H9 (cell line): ENCODE measurements at places on chromosomes 16 and 17.

GRCh38 chr16:50153596-50154419 lies 702 bp downstream of the TENT4B start:
- no peaks in the 10 kb centered on the region for H3K36me3 ChIP-seq
- H3K27me3 ChIP-seq = no peaks in the 10 kb centered on the region
- peak overlapping the region; percentile 73 for H3K4me3 ChIP-seq

- no peak for DNase-seq
- no peak overlapping the region for H3K27ac ChIP-seq
- H3K4me1 ChIP-seq = no peaks in the 10 kb centered on the region
- peaks cover 30% of the 10 kb centered on the region for H3K36me3 ChIP-seq
- H3K4me3 ChIP-seq = no peak overlapping the region
These were observed 33.3 kb downstream of the OR1D5 start for GRCh38 chr17:3030096-3030495.

GRCh38 chr17:7703584-7704479 lies 1.2 kb upstream of the EFNB3 start:
- peaks cover 5% of the 10 kb centered on the region; the same call in 2 of the 3 replicates for H3K36me3 ChIP-seq
- H3K27me3 ChIP-seq = no peaks in the 10 kb centered on the region; the same call in 1 of the 2 replicates
- no peaks in the 10 kb centered on the region; the same call in 1 of the 2 replicates for H3K4me1 ChIP-seq
- H3K4me3 ChIP-seq = peak overlapping the region; percentile 75
- DNase-seq = peak; percentile 95
- no peak overlapping the region for H3K27ac ChIP-seq

DNA sequence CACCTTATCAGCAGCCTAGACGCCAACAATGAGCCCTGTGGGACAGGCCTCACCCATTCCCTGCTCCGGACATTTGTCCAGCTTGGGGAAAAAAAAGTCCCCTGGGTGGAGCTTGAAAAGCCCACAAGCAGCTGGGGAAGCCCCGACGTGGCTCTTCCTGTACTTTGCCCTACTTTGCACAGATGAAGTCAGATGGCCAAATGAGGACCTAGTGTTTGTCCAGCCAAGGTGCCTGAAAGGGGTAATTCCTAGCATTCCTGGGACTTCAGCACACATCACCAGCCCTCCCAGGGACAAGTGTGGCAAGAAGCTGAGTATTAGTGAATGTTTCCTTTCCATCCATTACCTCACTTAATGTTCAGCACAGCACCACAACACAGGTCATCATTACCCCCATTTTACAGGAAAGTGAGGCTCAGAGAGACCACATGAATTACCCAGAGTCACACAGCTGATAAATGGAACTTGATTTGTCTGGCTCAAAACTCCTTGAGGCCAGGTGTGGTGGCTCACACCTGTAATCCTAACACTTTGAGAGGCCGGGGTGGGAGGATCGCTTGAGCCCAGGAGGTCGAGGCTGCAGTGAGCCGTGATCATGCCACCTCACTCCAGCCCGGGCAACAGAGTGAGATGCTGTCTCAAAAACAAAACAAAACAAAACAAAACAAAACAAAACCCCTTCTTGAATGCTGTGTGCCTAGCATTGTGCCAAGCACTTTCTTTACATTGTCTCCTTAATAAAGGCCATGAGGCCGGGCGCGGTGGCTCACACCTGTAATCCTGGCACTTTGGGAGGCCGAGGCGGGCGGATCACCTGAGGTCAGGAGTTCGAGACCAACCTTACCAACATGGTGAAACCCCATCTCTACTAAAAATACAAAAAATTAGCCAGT lies 19.9 kb upstream of the PLLP start:
- no peak for DNase-seq
- no peaks in the 10 kb centered on the region for H3K4me1 ChIP-seq
- H3K4me3 ChIP-seq = no peak overlapping the region

DNA sequence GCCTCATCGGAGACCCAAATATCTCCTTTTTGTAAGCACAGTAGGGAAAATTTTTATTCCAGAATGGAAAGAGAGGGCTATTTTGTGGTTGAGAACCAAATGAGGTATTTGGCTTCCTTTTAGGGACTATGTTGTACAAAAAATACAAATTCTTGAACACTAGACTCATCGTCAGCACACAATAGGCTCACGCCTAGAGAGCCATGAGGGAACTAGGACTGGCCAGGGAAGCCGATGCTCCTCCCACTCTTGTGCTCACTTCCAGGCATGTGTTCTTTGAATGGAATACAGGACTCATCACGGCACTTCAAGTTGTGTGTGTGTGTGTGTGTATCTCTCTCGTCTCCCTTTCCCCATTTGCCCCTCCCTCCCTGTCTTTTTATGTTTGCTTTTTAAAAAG lies 17.8 kb upstream of the BLMH start:
- H3K4me1 ChIP-seq = no peaks in the 10 kb centered on the region
- H3K36me3 ChIP-seq = no peaks in the 10 kb centered on the region
- DNase-seq = no peak
- H3K4me3 ChIP-seq = no peak overlapping the region

DNA sequence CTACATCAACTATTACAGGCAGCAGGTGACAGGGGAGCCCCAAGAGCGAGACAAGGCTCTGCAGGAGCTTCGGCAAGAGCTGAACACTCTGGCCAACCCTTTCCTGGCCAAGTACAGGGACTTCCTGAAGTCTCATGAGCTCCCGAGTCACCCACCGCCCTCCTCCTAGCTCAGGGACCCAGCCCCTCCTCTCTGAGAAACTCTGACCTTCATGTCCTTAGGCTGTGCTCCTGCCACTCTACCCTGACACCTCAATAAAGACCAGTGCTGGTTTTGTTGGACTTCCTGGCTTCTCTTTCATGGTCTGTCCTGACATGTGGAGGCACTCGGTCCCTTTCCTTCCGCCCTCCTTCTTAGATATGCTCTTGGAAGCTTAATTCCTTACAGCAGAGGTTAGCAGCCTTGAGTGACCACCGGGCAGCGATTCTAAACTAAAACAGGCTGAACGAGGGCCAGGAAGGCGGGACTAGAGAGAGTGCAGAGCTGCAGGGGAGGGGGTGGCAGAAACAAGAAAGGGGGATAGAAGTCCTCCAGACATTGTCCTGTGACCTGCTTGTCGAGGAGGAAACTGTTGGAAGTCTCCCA lies 915 bp downstream of the AHSP start:
- peak; percentile 38 for DNase-seq
- H3K27me3 ChIP-seq = peaks cover 10% of the 10 kb centered on the region; the same call in 1 of the 2 replicates
- no peaks in the 10 kb centered on the region for H3K36me3 ChIP-seq
- H3K27ac ChIP-seq = no peak overlapping the region

DNA sequence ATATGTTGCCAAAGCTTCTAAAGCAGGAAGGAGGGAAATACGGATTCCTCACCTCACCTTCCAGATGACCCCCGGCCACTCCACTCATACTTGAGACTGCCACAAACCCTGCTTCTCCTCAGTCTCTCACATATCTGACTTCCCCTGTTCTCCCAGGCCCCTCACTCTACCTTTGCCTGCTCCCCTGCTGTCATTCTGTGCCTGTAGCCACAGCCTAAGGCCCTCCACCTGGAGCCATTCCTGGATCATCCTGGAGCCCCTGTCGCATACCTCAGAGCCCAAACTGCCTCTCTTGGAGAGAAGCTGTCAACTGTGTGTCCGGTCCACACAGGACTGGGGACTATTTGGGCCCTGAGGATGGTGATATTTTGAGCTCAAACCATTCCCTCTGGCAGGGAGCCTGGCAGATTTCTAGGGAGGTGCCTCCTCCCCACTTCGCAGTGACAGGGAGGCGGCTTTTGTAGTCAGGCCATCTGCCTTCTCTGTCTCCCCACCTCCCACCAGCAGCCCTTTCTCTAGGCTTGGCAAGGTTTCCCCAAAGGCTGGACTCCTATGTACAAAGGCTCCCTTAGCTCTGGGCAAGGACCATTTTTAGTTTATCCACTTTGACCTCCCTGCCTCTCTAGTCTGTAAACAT lies 2.3 kb upstream of the MED24 start:
- H3K27me3 ChIP-seq = no peaks in the 10 kb centered on the region
- no peak for DNase-seq
- H3K4me1 ChIP-seq = no peaks in the 10 kb centered on the region; the same call in 1 of the 2 replicates
- no peak overlapping the region; the same call in 2 of the 3 replicates for H3K4me3 ChIP-seq

- no peaks in the 10 kb centered on the region for H3K27me3 ChIP-seq
- H3K4me1 ChIP-seq = peaks cover 4% of the 10 kb centered on the region; the same call in 1 of the 2 replicates
- no peaks in the 10 kb centered on the region for H3K36me3 ChIP-seq
- DNase-seq = no peak
- no peak overlapping the region for H3K27ac ChIP-seq
- no peak overlapping the region for H3K4me3 ChIP-seq
These were observed 37.5 kb upstream of the TOM1L1 start for GRCh38 chr17:54863176-54863575.

DNA sequence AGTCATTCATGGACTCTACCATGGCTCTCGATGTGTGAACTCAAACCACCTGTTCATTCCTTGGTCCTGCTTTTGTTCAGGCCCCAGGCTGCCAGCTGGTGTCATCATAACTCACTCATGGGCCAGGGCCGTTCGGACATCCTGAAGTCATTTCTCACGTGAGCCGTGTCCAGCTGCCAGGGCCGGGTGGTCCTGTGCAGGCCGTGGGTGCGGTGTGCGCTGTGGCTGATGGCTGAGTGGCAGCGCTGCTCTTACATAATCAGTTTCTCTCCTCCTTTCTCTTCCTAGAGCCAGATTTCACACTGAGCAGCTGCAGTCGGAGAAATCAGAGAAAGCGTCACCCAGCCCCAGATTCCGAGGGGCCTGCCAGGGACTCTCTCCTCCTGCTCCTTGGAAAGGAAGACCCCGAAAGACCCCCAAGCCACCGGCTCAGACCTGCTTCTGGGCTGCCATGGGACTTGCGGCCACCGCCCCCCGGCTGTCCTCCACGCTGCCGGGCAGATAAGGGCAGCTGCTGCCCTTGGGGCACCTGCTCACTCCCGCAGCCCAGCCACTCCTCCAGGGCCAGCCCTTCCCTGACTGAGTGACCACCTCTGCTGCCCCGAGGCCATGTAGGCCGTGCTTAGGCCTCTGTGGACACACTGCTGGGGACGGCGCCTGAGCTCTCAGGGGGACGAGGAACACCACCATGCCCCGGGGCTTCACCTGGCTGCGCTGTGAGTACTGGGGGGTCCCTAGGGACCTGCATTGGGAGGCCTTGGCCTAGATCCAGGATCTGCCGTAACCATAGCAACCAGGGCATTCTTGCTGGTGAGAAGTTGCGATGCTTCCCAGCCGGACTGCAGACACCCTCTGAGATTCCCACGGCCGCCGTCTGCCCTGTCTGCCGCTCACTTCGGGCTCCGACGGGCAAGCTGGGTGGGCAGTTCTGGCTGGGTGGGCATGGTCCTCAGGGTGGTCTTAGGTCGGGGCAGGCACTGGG lies at the start of gene IL34:
TSS of gene IL34 (plus strand) at position 300 of the 982 bp plus-strand sequence. CDS start at position 689, 389 bp downstream.
- no peak within 1 kb of the TSS for H3K27ac ChIP-seq
- no peak within 1 kb of the TSS for H3K4me3 ChIP-seq

DNA sequence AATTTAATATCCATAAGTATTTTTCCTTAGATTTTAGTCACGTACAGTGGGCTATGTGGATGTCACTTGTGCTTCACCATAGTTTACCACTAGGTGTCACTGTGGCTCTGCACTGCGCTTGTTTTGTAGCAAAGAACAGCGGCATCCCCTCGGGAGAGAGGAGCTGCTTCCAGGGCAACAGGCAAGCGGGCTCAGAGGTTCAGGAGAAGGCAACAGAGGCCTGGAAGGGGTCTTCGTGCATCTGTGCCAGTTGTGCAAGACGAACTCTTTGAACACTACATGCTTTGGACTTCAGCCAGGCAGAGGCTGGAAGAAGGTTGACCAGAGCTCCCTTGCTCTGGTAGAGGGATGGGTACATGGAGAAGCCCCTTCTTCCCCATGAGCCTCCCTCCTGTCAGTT lies 20.6 kb downstream of the CYB561 start:
- no peaks in the 10 kb centered on the region for H3K27me3 ChIP-seq
- H3K36me3 ChIP-seq = no peaks in the 10 kb centered on the region
- no peak overlapping the region for H3K4me3 ChIP-seq
- no peak overlapping the region for H3K27ac ChIP-seq
- DNase-seq = peak; percentile 85

DNA sequence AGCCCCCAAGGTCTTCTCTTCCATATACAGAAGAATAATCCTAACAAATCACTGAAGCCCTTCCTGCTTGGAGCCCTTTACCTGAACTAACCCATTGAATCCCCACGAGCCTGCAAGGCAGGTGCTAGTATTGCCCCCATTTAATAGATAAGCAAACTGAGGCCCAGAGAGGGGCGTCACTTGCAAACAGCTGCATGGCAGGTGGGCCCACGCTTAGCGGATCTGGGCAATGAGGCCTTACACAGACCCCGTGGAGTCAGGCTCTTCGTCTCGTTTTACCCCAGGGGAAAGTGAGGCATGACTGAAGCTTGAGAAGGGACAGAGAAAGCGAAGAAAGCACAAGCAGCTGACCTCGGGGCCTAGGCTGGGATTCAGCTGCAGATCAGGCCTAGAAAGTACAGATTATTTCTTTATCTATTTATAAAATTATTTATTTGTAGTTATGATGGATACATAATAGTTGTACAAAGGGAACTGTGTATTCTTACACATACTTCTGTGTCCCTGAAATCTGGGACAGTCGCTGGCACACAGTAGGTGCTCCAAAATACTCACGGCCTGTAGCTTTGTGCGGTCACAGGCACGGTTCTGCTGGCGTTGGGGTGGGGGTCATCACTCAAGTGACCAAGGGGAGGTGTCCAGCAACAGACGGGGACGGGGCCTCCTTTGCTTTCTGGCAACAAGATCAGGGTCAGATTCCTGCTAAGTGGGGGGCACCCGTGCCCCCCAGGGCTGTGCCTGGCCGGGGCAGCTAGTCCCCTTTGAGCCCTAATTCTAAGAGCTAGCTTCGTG lies 223.2 kb upstream of the GSE1 start:
- H3K36me3 ChIP-seq = no peaks in the 10 kb centered on the region; the same call in 1 of the 2 replicates
- DNase-seq = no peak
- no peak overlapping the region for H3K27ac ChIP-seq
- H3K4me3 ChIP-seq = no peak overlapping the region; the same call in 2 of the 3 replicates
- no peaks in the 10 kb centered on the region for H3K27me3 ChIP-seq

DNA sequence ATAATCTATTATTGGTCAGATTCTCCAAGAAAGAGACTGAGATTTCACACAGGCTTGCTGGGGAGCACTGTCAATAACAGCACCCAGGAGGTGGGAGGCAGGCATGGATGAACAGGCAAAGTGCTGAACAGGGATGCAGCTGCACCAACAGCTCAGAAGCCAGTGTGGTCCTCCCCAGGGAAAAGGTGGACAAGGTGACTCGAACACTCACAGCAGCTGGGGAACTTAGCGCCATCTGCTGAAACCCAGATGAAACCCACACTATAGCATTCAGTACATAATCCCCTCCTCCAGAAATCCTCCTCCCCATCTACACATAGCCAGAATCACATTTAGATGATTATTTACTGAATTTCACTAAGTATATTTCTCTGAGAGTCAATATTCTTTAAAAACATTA lies 255.2 kb upstream of the WSB1 start:
- no peaks in the 10 kb centered on the region for H3K4me1 ChIP-seq
- DNase-seq = no peak
- no peaks in the 10 kb centered on the region for H3K27me3 ChIP-seq
- H3K27ac ChIP-seq = no peak overlapping the region
- H3K4me3 ChIP-seq = no peak overlapping the region

- H3K36me3 ChIP-seq = peaks cover 12% of the 10 kb centered on the region
- H3K4me1 ChIP-seq = no peaks in the 10 kb centered on the region
- DNase-seq = no peak
- no peak overlapping the region for H3K27ac ChIP-seq
- no peaks in the 10 kb centered on the region for H3K27me3 ChIP-seq
These were observed 1287.8 kb upstream of the CDH8 start for GRCh38 chr16:63323722-63324705.
